ENCODE measurements at places on chromosomes 6 and 20.

DNA sequence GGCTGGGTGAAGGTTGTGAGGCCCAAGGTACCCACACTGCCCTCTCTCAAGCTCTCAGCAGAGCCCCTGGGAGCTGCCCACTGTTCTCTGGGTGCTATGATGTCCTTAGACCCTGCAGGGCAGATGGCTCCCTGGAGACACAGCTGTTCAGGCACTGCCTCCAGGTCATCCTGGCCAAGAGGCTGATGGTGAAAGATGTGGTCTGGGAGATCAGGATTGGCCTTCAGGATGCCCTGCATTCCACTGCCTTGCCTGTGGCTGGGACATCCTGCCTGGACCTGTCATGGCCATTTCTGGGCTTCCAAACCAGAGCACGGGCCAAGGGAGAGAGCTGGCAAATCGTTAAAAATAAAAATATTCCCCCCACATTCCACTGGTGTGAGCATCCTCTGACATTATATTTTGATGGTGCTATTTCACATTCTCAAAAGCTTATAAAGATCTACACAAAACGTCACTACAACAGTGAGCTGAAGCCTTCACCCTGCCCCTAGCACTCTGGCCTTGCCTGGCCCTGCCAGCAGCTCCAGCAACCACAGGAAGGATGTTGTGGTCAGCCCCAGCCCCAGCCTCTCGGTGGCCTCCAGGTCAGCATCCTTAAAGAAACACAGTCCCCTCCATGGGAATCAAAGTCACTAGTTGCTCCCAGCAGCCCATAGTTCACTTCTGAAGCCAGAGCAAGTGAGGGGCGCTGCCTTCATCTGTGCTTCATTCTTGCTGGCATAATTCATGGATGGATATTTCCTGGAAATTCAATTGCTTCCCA lies 13.5 kb upstream of the KCNK16 start:
- no peak for DNase-seq

GRCh38 chr6:33683051-33683571 lies 28.4 kb downstream of the UQCC2 start:
- no peak for DNase-seq

- no peak for DNase-seq
Observed at GRCh38 chr6:10542213-10542612, 21.1 kb downstream of the GCNT2 start.

DNA sequence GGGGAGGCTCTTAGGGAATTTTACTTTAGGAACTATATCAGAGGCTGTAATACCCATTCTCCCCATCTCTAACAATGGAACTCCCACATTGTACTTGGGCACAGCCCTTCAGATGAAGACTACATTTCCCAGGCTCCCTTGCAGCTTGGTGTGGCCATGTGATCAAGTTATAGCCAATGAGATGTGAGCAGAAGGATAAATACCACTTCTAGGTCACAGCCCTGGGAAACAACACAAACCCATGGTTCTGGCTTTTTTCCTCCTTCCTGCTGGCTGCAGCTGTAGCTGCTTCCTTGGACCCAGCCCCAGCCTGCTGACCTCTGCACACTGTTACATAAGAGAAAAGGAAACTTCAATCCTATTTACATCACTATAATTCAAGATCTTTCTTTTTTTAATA lies 445.9 kb upstream of the JARID2 start:
- DNase-seq, result no peak

GRCh38 chr20:34999021-34999451 lies 43.4 kb downstream of the MYH7B start:
- no peak for DNase-seq

DNA sequence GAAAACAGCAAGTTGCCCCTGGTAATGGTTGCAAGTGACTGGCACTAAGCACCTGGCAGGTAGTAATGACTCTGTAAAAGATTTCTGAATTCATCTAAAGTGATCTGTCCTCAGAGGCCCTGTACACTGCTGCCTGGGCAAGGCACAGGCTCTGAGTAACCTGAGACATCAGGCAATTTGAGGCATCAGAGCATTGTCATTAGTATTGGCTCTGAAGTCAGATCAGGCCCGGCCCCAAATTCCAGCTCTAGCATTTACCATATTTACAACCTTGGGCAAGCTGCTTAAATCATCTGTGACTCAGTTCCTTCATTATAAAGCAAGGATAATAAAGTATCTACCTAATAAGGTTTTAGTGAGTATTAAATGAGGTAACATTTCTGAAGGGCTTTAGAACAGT lies 17.3 kb upstream of the TENT5A start:
- peak; percentile 36 for DNase-seq

DNA sequence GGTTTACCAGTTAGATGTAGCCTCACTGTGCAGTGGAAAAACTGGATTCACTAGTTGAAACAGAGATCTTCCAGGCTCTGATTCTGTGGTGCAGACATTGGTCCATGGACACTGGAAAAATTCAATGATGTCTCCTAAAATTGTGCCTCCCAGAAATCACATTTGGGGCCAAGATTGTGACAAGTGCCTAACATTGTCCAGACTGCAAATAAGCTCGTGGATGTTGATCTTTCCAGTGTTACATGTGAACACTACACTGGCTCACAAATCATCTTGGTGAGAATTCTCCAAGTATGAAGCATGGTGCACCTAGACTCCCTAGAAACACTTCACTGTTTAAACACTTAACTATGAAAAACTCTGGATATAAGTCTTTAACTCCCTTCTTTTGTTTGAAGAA lies 140.4 kb downstream of the HAO1 start:
- DNase-seq, result no peak

DNA sequence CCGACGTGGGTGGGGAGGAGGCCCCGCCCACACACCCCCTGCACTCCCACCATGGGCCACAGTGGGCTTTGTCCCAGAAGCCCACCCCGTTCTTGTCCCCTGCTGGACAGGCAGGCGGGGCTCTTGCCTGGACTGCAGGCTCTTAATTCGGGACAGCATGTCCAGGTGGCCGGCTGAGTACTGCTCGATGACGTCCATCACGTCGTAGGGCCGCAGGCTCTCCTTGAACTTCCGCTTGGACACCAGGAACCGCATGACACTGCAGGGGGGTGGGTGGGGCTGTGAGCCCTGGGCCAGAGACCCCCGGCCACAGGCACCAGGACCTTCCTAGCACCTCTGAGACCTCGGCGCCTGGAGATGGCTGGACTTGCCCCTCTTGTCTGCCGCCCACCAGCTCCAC lies 52.2 kb upstream of the CHRNA4 start:
- no peak for DNase-seq

DNA sequence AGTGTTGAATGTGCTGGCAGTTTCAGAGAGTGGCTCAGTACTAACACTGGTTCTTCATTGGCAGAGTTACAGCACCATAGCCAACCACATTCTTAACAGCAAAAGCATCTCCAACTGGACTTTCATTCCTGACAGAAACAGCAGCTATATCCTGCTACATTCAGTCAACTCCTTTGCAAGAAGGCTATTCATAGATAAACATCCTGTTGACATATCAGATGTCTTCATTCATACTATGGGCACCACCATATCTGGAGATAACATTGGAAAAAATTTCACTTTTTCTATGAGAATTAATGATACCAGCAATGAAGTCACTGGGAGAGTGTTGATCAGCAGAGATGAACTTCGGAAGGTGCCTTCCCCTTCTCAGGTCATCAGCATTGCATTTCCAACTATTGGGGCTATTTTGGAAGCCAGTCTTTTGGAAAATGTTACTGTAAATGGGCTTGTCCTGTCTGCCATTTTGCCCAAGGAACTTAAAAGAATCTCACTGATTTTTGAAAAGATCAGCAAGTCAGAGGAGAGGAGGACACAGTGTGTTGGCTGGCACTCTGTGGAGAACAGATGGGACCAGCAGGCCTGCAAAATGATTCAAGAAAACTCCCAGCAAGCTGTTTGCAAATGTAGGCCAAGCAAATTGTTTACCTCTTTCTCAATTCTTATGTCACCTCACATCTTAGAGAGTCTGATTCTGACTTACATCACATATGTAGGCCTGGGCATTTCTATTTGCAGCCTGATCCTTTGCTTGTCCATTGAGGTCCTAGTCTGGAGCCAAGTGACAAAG lies 17.0 kb upstream of the ADGRF4 start:
- no peak for DNase-seq

Measured in T1000 (cell line).